ENCODE measurements at places on chromosomes 6 and 20.

GRCh38 chr6:21354805-21355238, 238.7 kb upstream of the SOX4 start:
- no peak for DNase-seq

GRCh38 chr6:92362404-92362803, 1057.0 kb downstream of the EPHA7 start:
- no peak for DNase-seq

- DNase-seq, result no peak
Observed at GRCh38 chr20:53855733-53856132, 214.7 kb downstream of the BCAS1 start.

GRCh38 chr6:37503309-37503965, 3.7 kb upstream of the CCDC167 start:
- DNase-seq, result no peak

- no peak for DNase-seq
Observed at GRCh38 chr6:141685416-141685815, 447.3 kb upstream of the GJE1 start.
